ENCODE measurements at places on chromosomes 4 and X.

DNA sequence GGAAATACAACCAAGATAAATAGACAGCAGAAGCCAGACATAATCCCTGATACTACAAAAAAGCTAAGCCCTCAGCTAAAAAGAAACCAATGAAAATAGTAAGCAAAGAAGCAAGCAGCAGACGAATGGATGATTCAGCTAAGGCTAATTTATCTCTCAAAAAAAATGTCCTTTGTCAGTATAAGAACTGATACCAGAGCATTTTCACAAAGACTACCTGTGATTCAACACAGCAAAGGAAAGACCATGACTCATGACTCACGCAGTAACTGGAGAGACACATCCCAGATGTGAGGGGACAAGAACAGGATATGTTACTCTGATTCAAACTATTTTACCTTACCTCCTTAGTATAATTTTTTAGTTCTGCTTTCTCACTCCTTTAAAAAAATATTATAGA lies 22.7 kb upstream of the TMPRSS11F start:
- no peak for DNase-seq

GRCh38 chr4:127829014-127829413 lies 46.9 kb downstream of the HSPA4L start:
- DNase-seq, result no peak

GRCh38 chr4:110637408-110638088 lies 14.7 kb upstream of the PITX2 start:
- DNase-seq, result peak; percentile 54

- no peak for DNase-seq
These were observed 51.1 kb upstream of the TMEM33 start for GRCh38 chr4:41883988-41884734.

GRCh38 chrX:2707334-2707760 lies 16.3 kb downstream of the CD99 start:
- DNase-seq, result peak; percentile 37

DNA sequence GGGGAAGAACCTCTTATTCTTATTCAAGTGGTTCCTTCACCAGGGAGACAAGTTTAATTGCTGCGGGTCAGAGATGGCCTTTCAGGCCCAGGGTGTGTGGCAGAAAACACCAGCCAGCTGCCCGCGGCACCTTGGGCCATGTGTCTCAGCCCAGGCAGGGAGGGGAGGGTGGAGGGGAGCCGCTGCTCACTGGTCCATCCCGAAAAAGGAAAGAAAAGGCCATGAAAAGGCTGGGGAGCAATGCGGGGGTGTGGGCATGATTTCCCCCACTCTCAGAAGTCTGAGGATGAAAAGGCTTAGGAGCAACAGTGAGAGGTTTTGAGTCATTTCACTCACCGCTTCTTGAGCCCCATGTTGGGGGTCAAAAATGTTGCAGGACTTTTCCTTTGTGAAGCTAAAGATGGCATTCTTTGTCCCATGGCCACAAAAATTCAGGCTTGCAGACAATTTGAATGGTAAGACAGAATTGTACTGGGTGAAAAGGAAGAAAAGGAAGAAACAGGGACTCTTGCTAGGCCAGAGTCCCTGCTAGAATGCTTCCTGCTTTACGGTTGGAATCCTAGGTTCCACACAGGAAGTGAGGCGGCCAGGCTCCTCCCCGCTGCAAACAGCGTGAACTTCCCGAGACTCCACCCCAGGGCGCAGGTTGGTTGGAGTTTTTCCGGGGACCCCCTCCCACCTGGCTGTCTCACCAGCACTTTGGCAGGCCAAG lies 17.4 kb upstream of the FAM47E start:
- no peak for DNase-seq

DNA sequence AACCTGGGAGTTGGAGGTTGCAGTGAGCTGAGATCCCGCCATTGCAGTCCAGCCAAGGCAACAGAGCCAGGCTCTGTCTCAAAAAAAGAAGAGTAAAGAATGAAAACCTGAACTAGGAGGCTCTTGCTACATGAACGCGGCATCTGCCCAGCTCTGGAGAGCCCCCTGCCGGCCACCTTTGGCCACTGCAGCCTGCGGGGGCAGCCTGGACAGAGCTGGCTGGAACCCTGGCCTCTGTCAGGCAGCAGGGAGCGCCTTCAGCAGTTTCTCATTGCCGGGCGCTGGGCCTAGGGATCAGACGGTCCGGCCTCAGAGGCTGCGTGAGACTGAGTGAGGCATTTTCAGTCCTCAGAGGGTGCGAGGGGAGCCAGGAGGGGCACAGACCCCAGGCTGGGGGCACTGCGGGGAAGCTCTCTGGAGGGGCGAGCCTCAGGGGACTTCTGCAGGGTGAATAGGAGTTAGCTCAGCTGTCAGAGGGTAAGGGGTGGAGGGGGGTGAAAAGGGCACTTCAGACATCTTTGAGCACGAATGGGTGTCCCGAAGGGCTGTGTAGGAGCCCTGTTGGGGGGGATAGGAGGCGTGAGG lies 17.5 kb downstream of the DOK7 start:
- peak; percentile 95 for DNase-seq

GRCh38 chrX:15242899-15243555 lies 26.9 kb downstream of the ASB9 start:
- peak; percentile 7 for DNase-seq

DNA sequence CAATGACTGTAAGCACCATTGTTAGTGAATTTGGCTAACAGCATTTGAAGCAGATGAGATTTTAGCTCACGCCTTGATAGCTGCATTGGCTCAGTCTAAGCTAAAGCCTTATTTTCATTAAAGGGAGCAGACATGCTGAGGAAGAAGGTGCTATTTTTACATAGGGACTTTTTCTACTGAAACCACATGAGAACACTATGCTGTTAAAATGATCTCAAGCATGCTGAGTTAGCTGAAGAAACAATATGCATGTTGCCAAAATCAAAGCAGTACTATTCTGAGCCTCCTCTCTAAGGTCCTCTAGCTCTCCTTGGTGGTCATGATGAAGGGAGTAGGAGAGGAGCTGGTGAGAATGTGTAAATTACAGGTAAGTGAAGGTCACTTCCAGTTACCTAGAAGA lies 134.4 kb upstream of the JADE1 start:
- DNase-seq, result no peak

DNA sequence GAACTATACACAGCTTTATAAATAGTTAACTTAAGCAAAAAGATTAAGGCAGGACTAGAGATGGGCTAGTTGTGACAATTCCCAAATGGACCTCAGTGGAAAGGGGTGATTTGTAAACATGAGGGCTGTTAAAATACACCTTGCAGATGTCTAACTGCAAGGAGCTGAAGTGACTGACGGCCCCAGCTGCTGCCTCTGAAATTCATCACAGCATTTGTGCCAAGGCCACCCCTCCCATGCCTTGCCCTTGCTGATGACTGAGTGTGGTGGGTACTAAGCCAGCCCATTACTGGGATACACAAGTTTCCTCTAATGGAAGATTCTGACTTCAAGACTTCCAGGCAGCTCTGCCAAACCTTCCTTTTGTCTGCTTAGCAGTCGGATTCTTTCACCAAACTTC lies 23.7 kb upstream of the EGFL6 start:
- DNase-seq, result no peak

- no peak for DNase-seq
These were observed 23.7 kb downstream of the ABCG2 start for GRCh38 chr4:88134536-88135355.

- no peak for DNase-seq
These were observed 12.6 kb upstream of the SLC10A4 start for GRCh38 chr4:48470570-48470969.

GRCh38 chr4:168636040-168636439 lies 139.2 kb downstream of the PALLD start:
- no peak for DNase-seq

DNA sequence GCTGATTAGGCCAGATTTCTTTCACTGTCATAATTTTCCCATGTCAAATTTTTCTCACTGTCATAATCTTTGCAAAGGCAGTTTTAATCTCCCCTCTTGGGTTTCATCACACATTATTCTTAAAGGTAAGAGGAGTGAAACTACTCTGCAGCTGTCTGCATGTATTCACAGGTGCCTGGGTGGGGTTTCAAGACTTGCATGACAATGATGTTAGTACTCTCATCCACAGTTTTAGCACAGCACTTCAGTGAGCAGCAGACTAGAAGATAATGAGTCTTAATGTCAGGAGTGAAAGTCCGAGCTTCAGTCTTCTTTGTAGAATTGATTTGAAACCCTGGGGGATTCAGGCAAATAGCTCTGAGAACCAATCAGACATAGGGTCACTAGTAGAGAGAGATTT lies 182.5 kb upstream of the GALNT7 start:
- no peak for DNase-seq

- DNase-seq, result peak; percentile 29
These were observed 56.2 kb downstream of the CLDN22 start for GRCh38 chr4:183263787-183264386.

GRCh38 chr4:110064295-110064694 lies 134.1 kb downstream of the ELOVL6 start:
- no peak for DNase-seq

GRCh38 chr4:145183023-145183422 lies 2.6 kb upstream of the OTUD4 start:
- no peak for DNase-seq

DNA sequence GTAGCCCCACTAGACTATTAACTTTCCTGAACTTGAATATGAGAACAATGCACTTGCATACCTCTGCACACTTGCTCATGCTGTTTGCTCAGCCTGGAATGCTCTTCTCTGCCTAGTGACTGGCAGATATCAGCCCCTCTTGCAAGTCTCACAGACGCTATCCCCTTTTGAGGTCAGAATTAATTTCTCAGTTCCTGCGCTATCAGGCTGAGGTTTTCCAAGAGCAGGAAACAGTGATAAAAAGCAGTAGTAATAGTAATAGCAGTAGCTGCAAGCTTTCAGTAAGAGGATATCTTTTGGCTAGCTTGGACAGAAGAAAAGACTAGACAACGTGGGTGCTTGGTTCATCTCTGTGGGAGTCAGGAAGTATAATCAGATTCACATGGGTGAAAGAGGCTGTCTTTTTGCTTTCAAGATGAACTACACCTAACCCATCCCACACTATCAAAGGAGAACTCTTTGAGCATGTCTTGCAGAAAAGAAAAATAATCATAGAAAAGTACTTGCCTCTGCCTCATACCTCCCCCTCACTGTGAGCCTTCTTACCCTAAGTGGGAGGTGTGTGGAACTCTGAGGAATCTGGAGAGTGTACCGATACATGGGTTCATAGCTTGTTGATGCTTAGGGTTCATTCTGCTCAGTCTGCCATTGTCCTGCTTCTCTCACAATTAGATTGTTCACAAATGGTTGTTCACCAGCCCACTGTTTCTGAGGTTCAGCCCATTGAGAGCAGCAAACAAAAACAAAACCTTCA lies 11.3 kb upstream of the DRP2 start:
- no peak for DNase-seq

- DNase-seq, result no peak
These were observed 10.8 kb downstream of the HTRA3 start for GRCh38 chr4:8280158-8280875.

DNA sequence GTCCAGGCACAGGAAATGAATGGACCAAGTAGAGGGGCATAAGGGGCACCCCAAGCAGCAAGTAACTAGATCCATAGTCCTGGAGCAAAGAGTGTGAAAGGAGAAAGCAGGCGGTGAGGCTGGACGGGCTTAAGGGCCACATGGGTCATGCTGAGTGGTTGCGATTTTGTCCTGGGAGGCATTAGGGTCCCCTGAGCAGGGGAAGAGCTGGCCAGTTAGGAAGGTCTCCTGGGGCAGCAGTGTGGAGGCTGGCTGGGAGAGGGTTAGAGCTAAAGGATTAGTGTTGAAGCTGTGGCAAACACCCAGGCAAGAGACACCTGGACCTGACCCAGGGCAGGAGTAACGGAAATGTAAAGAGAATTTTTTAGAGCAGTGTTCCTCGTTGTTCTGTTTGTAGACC lies 26.5 kb downstream of the MYOZ2 start:
- DNase-seq, result no peak

DNA sequence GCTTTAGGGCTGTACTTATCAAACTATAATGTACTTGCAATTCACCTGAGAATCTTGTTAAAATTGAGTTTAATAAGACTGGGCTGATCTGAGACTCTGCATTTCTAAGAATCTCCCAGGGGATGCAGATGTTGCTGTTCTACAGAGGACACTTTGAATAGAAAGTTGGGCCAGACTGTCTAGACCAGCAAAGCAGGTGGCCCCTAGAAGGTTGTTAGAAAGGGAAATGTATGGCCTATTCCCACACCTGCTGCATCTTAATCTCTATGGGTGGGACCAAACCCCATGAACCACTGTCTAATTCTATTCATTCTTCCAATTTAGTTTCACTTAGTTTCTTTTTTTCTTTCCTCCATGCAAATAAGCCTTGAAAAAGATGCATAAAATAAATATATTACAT lies 413.2 kb upstream of the TECRL start:
- DNase-seq, result no peak

GRCh38 chr4:40292313-40292759 lies 42.8 kb upstream of the CHRNA9 start:
- DNase-seq, result no peak

- DNase-seq, result no peak
These were observed 98.0 kb downstream of the SLC2A9 start for GRCh38 chr4:9923195-9923812.

DNA sequence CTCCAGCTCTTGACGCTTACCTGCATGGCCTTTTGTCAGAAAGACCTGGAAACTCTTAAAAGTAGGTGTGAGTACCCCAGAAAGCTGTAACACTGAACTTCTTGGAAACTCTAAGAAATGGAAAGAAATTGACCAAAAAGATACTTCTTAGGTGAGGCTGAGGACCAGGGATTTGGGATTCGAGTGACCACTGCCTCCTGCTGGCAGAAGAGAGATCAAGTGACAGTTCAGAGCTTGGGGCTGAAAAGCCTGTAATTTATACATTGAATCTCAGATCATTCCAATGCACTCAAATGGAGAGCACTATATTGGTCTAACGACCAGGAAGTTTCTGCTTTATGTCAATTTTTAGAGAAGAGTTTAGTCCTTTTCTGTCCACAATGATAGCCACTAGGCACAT lies 204.6 kb downstream of the PDGFRA start:
- no peak for DNase-seq

- no peak for DNase-seq
These were observed 33.4 kb upstream of the ENPP6 start for GRCh38 chr4:184250795-184251669.

DNA sequence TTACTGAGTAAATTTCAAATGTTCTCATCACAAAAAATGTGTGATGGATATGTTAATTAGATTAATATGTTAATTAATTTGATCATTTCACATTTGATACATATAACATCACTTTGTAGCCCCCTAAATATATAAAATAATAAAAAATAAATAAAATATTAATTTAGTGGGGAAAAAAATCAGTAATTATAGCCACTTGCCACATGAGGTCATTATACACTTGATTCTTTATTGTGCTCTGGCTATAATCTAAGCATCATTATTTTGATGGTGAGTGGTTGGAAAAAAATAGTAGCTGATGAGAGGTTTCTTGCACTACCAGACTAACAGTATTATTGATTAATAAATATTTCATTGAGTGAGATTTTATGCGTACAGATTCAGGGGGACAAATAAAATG lies 57.4 kb downstream of the DCK start:
- no peak for DNase-seq

GRCh38 chr4:173170182-173170778 lies 1.7 kb downstream of the GALNT7 start:
- DNase-seq, result no peak

- no peak for DNase-seq
These were observed 4.8 kb upstream of the TENM3 start for GRCh38 chr4:182238355-182238931.
